ENCODE measurements at places on chromosomes 5 and 9. TPM values are rescaled to one million over a fixed set of nuclear protein-coding genes. Genes with fewer than 3 reads are reported as not detected.

Gene LYRM7
- total RNA-seq, result 3.2 TPM

Gene PGGT1B
- 16.6 TPM for total RNA-seq

GRCh38 chr9:34701023-34701768 lies 8.7 kb downstream of the CCL21 start:
- DNase-seq, result peak; percentile 41

DNA sequence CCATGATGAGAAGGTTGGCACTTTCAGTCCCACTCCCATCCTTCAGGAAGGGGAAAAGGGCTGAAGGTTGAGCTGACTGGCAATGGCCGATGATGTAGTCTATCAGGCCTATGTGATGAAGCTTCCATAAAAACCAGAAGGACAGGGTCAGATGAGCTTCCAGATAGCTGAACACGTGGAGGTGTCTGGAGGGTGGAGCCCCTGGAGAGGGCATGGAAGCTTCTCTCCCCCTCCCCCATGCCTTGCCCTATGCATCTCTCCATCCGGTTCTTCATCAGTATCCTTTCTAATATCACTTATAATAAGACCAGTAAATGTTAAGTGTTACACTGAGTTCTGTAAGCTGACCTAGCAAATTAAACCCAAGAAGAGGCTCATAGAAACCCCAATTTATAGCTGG lies 32.6 kb upstream of the SMU1 start:
- DNase-seq, result no peak

DNA sequence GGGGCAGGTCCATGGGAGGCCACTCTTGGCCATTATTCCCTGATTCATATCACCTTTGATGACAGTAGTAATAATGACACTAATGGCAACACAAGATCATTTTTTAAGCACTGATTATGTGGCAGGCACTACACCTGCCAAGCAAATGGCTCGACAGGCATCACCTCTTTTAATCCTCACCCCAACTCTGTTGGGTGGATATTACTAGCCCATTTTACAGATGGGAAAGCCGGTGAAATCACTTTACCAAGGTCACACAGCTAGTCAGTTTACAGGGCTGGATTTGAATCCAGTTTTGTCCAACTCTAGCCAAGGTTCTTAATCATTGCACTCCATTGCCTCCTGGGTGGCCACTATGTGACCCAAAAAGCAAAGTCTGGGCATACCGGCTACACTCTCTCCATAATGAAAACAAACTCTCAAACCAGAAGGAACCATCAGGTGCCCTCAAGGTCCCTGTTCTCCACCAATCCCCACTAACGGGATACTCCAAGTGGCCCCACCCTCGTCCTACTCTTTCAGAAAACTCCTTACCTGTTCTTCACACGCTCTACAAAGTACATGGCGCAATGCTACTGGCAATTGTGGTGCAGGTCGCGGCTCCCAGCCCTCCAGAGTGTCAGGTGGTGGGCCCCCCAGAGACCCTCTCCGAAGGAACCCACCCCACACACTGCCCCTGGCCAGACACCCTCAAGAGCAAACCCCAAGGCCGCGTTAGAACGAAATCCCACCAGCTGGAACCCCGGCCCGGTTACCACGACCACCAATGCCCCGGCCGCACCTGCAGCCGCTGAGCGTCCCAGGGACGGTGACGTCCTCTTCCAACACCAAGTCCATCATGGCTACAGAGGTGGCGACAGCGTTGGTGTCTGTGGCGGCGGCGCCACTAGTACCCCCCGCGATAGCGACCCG lies 572 bp downstream of the CDK5RAP2 start:
- DNase-seq, result no peak

DNA sequence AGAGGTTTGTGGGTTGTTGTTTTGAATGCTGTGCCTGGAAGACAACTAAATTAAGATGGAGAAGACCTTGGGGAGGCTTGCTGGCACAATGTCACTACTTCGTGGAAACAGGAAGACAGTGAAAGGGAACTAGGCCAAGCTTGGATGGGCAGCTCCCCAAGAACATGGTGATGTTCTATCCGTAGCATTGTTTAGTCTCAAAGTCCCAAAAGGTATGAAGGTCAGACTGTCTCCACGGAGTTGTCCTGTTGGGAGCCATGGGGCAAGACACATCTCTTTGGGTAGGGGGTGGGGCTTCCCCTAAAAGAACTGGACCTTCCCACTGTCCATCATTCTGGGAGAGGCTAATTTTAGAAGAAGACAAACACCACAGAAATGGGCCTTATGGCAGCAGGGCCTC lies 140.5 kb downstream of the ENTREP1 start:
- DNase-seq, result no peak

DNA sequence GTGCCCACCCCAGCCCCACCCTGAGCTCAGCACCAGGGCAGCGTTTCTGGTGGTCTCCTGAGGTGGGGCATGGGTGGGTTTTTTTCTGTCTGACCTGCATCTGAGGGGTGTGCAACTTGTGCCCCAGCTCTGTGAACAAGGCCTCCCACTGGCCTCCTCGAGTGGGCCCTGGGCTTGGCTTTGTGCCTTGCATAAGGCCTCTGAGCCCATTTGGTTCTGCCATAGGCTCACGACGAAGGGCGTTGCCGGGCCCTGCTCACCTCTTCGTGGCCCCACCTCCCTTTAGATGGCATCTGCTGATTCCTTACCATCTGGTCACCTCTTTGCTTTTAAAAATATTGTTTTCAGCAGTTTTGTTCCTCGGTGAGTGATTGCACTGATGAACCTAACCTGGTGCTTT lies 127.1 kb upstream of the COL5A1 start:
- DNase-seq, result no peak

DNA sequence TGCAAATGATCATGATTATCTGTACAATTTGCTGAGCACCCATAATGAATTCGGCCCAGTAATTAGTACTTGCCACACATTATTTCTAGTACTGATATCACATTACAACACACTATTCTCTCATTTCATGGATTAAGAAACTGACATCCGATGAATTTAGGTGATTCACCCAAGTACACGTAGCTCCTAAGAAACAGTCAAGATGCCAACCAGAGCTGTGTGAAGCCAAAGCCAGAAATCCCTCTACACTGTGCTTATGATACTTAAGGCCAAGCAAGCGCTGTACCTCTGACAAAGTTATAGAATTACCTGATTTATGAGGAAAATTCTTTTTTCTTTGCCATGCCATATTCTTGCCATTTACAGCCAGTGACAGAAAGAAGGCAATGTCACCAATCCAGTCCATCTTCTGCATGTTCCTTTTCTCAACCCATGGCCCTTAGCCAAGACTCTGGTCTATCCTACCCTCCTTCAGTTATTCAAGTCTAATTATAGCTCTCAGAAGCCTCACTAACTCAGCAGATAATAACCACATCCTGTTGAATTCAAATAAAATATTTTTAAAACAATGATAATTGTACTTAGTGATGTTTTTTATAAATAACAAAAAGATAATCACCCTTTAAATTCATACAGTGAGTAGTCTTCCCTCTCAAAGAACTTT lies 74.3 kb upstream of the PTGER4 start:
- DNase-seq, result no peak

GRCh38 chr5:58827463-58827862 lies 244.6 kb downstream of the RAB3C start:
- no peak for DNase-seq

DNA sequence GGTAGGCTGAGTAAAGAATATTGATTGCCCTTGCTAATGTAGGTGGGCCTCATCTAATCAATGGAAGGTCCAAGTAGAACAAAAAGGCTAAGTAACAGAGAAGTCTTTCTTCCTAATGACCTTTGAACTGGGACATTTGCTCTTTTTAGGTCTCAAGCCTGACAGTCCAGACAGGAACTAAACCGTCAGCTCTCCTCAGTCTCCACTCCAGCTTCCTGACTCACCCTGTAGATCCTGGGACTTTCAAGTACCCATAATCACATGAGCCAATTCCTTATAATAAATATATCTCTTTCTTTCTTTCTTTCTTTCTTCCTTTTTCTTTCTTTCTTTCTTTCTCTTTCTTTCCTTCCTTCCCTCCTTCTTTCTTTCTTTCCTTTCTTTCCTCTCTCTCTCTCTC lies 479.5 kb upstream of the PAPPA start:
- DNase-seq, result no peak

DNA sequence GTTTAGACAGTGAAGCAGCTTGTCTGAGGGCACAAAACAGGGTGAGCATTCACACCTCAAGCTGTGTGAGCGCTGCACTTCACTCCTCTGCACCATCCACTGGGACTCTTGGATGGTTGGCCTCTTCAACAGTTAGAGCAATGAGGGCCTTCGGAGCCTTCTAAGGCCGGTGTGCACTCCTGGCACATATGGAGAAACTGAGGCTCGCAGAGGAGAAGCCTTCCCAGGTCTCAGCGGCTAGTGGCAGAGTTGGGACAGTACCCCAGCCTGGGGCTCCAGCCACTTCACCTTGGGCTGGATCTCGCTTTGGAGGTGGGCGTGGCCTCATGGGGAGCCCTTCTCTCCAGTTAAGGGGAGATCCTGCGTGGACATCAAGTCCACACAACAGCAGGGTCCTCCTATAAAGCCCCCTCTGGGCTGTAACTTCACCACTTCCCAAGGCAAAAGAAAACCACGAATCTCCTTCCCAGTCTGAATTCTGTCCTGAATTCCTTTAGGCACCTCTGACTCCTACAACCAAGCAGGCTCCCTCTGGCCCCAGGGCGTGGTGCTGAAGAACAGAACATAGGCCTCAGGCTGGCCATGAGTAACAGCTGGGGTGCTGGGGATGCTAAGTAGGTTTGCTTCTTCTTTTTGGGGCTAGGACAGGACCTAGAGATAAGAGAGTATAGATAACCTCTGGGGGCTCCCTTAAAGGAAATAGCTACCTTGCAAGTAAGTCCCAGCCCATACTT lies 30.5 kb upstream of the CSF1R start:
- DNase-seq, result no peak

DNA sequence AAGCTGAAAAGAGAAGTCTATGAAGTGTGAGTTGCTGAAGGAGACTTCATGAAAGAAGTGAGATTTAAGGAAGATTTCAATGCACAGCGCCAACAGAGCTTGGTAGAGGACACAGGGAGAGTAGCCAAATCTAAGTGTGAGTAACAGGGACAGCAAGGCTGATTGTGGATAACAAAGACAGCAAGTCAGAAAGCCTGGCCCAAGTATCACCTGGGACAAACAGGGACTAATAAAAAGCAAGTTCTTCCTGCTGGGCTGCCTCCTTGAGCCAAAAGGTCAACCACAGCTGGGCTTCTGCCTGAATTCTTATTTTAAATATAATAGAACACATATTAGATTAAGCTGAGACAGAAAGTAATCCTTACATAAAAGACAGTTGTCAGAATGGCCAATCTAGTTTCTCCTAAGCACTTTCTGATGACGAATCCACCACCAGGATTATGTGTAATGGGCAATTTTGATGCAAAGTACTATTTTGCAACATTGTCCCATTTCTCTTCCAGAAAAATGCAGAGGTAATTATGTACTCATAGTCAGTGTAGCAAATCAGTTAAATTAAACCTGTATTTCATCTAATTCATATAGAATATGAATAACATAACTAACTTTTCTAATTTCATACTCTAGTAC lies 73.8 kb downstream of the MAPKAP1 start:
- no peak for DNase-seq

DNA sequence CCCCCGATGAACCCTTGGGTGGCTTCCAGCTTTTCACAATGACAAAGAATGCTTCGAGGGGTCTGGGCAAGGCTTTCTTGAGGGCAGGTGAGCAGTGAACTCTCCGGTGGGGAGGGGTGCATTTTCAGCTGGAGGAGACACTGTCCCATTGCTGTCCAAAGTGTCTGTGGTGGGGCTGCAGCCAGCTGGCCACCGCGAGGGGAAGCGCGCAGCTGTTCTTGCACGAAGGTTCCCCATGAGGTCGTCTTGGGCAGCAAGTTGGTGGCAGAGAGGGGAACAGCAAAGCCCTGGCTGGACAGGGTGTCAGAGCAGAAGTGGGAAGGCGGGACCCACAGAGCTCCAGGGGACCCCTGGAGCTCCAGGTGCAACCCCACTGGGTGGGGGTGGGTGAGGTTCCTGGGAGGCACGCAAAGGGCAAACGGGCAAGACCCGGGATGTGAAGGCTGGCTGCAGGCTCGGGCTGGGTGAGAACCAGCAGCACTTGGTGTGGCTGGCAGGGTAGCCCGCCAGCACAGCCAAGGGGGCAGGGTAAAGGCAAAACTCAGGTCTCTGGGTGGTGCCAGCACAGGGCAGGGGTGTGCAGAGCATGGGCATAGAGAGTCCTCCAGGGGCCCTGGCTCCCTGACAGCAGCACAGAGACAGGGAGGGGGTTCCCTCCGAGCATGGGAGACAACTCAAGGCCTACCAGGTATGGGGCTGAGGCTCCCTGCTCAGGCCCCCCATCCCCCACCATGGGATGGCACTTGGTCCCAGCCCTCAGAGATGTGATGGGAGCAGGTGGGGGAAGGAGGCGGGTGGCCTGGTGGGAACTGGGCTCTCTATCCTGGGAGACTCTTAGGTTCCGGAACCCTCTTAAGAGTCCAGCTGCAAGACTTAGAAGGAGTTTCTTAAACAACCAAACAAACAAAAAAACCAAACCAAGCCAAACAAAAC lies 26.6 kb downstream of the TSPAN17 start:
- DNase-seq, result no peak
